Stimulated activated CD4-positive, alpha-beta T cell treated with anti-CD3 and anti-CD28 coated beads, Interleukin-2, amount 100 ng/mL, for 4 hours (primary cell): ENCODE measurements at places on chromosomes 13 and 19.

GRCh38 chr19:3761382-3762129, at the start of gene APBA3:
Gene APBA3 (minus strand): TSS chr19:3761692. CDS start chr19:3760264, 1,428 bp downstream.
- peak; percentile 92 for DNase-seq

GRCh38 chr13:51158365-51158764, 47.3 kb upstream of the C13orf42 start:
- DNase-seq = no peak

DNA sequence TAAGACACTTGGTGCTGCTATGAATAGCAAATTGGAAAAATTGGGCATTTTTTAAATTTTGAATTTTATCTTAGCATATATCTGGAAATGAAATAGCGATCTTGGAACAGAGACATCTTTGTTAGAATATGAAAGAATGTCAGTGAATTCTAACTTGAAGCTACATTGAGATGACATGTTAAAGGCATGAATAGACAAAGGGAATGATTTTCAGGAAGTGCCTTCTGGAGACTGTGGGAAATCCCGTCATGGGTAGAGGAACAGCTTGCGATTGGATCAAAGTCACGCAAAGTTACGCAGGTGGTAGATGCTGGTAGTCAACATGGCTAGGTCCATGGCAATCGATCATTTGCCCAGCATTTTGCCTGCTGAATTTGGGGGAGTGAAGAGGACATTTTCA, 43.5 kb downstream of the LRCH1 start:
- DNase-seq = no peak

GRCh38 chr13:40982772-40983171, 36.3 kb downstream of the ELF1 start:
- peak; percentile 64 for DNase-seq

DNA sequence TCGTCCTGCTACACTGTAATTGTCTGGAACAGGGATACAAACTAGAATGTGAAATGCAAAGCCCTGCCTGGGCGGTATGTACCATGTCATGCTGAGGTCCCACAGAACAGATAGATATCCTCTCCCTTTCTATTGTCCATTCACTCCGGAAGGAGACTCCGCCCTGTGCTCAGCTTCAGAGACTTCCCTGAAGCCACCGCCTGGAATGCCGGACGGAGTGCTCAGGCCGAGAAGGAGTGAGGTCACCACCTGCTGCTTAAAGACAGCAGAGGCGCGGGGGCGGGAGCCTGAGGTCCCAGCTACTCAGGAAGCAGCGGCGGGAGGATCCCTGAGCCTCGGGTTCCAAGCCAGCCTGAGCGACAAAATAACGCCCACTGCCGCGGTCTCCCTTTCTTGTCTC, 890 bp upstream of the ZNF611 start:
- DNase-seq = no peak

DNA sequence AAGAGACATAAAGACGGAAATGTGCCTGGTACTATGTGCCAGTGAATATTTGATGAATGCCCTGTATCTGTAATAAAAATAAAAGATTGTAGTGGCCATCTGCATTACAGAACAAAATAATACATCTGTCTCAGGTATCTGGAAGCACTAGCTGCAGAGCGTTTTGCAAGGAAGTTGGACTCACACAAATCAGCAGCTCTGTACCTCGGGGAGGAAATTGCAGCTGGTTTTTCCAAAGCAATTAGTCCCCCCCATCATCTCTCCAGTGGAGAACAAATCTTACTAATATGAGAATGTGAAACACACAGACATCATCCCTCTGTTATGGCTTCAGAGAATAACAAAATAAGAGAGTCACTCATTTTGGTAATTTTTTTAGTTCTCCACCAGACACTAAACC, 245.3 kb downstream of the ITGBL1 start:
- DNase-seq = no peak

GRCh38 chr19:30450835-30451321, 78.7 kb downstream of the ZNF536 start:
- no peak for DNase-seq

GRCh38 chr19:58261600-58261967, 17.2 kb upstream of the ZNF8 start:
- no peak for DNase-seq
